ENCODE measurements at places on chromosomes 4 and X. TPM values are rescaled to one million over a fixed set of nuclear protein-coding genes. Genes with fewer than 3 reads are reported as not detected.

GDPD2 gene
- total RNA-seq, result not detected

IQSEC2 gene
- total RNA-seq, result 18.8 TPM

PACRGL gene
- 25.6 TPM for total RNA-seq

BTK gene
- total RNA-seq, result not detected

NHSL2 gene
- total RNA-seq, result 0.78 TPM

VCX gene
- total RNA-seq, result not detected

ADH1A gene
- not detected for total RNA-seq

HS3ST1 gene
- 0.40 TPM for total RNA-seq

HSD17B13 gene
- total RNA-seq, result 0.24 TPM

All from epithelial cell of alveolus of lung (primary cell).